Stimulated activated CD4-positive, alpha-beta T cell treated with anti-CD3 and anti-CD28 coated beads, TNF-alpha, amount 100 ng/mL, for 1 hour (primary cell): ENCODE measurements at places on chromosomes 1 and 21.

DNA sequence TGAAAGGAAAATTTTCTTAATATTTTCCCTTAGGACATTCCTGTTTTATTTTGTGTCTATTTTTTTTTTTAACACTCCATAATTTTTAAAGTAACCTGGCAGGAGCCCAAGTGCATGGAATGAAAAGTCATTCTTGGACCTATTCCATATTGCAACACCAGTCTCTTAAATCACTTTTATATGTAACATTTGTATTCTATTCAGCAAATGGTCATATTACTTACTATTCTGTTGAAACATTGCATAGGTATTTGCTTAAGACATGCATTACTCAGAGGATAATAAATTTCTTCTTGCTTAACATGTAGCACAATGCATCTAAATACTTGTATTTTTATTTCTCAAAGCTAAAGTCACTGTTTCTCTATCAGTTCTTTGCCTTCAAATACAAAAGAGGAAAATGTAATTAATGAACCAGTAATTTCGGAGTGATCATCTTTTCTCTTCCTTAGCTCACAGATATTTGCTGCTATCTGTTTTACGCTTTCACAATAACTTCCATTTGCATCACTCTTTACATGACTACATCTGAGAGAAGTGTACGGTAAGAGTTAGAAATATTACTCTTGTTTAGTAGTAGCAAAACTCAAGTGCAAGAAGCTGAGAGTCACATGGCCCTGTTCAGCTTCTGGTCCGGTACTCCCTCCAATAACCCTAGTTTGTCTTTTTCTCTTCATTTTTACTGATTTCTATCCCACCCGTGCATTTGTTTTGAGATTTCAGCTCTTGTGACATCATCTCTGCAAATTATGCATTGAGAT is 394.8 kb downstream of the USP25 start:
- no peak for DNase-seq

DNA sequence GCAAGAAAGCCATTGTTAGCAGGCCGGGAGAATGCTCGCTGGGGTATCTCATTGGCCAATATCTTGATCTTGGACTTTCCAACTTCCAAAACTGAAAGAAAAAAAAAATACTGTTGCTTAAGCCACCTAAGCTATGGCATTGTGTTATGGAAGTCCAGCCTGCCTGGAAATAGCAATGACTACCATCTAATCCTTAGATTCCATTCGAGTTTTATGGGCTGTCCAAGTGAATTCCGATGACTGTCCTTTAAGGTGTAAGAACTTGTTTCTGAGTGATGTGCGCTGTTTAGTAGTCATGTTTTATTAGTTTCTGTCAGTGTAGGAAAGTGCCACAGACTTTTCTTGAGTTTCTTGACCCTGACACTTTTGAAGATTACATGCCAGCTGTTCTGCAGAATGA is 762.6 kb downstream of the USP25 start:
- no peak for DNase-seq

- no peak for DNase-seq
Observed at GRCh38 chr1:155166471-155167165, 6.5 kb downstream of the KRTCAP2 start.

- DNase-seq: no peak
Observed at GRCh38 chr1:25103164-25103795, 129.0 kb downstream of the SYF2 start.
